ENCODE measurements at places on chromosomes 5 and 9. TPM values are rescaled to one million over a fixed set of nuclear protein-coding genes. Genes with fewer than 3 reads are reported as not detected.

DNA sequence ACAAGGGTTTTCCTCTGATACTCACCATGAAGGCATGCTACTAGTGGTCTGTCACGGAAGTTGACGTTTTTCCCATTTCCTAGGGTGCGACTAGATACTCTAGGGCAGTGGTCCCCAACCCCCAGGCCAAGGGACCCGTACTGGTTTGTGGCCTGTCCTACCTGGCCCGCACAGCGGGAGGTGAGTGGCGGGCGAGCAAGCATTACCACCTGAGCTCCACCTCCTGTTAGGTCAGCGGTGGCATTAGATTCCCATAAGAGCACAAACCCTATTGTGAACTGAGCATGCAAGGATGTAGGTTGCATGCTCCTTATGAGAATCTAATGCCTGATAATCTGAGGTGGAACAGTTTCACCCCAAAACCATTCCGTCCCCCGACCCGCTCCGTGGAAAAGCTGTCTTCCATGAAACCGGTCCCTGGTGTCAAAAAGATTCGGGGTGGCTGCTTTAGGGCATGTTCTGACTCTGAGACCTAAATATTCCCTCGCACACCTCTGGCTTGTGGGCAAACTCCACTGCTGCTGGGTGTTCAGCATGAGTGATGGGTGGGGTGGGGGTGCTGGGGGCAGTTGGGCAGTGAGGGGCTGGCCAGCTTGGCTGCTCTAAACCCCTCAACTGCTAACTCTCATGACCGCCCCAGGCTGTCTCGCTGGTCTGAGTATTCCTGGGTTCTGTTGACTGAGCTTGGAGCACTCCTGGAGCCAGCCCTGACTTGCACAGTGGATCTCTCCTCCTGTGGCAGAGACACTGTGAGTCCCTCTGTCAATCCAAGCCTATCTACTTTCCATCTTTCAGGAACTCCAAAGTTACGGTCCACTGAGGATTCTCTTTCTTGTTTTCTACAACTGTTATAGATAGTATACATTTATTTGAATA lies 78.3 kb upstream of the NEK6 start:
- no peak overlapping the region for H3K27ac ChIP-seq
- H3K27me3 ChIP-seq: peaks cover 3% of the 10 kb centered on the region
- H3K4me3 ChIP-seq: no peak overlapping the region
- no peak for DNase-seq
- H3K36me3 ChIP-seq: no peaks in the 10 kb centered on the region
- H3K4me1 ChIP-seq: peaks cover 2% of the 10 kb centered on the region

DNA sequence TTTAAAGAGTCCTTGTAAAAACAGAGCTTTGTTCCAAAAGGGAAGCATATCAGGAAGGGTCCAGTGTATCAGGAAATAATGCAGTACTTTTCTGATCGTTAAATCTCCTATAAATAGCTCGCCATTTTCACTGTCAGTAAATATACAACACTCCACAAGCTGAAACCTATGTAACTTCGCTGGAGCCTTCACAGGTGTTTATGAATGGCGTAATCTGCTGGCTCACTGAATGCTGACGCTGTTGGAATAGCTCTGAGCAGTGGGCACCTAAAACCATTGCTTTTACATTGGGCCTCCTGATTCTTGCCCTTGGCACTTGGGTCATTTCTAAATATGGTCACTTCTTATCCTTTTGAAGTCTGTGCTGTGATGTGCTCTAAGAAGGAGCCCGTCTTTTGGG lies 4.3 kb downstream of the SHC3 start:
- no peak overlapping the region for H3K4me3 ChIP-seq
- no peak overlapping the region for H3K27ac ChIP-seq
- H3K36me3 ChIP-seq: no peaks in the 10 kb centered on the region
- H3K27me3 ChIP-seq: peaks cover 31% of the 10 kb centered on the region
- H3K4me1 ChIP-seq: no peaks in the 10 kb centered on the region

GRCh38 chr9:21728781-21729180 lies 73.7 kb upstream of the MTAP start:
- H3K4me1 ChIP-seq: no peaks in the 10 kb centered on the region
- H3K27me3 ChIP-seq: peaks cover 2% of the 10 kb centered on the region
- no peak overlapping the region for H3K4me3 ChIP-seq
- no peak for DNase-seq

DNA sequence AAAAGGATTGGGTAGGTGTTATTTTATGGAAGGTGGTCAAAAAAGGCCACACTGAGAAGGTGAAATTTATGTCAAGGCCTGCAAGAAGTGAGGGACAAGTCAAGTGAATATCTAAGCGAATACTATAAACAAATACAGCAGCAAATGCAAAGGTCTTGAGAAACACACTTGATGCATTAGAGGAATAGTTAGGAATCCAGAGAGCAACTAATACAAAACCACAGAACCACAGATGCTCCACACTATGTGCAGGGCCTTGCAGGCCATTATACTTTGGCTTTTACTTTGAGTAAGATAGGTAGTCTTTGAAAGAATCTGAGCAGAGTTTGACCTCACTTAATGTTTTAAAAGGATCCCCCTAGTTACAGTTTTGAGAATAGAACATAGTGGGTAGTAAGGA lies 4.6 kb downstream of the ZNF622 start:
- H3K27ac ChIP-seq: peak overlapping the region; percentile 25
- H3K36me3 ChIP-seq: peaks cover 71% of the 10 kb centered on the region
- no peak for DNase-seq

- no peak overlapping the region for H3K4me3 ChIP-seq
- no peak for DNase-seq
- no peak overlapping the region for H3K27ac ChIP-seq
- peaks cover 3% of the 10 kb centered on the region for H3K27me3 ChIP-seq
- H3K4me1 ChIP-seq: no peaks in the 10 kb centered on the region
These were observed 41.9 kb downstream of the CFAP90 start for GRCh38 chr5:7808998-7809397.

GRCh38 chr5:56412601-56413379 lies 179.7 kb upstream of the ANKRD55 start:
- H3K4me1 ChIP-seq: peaks cover 9% of the 10 kb centered on the region
- H3K36me3 ChIP-seq: no peaks in the 10 kb centered on the region
- no peak for DNase-seq
- H3K27ac ChIP-seq: no peak overlapping the region

DNA sequence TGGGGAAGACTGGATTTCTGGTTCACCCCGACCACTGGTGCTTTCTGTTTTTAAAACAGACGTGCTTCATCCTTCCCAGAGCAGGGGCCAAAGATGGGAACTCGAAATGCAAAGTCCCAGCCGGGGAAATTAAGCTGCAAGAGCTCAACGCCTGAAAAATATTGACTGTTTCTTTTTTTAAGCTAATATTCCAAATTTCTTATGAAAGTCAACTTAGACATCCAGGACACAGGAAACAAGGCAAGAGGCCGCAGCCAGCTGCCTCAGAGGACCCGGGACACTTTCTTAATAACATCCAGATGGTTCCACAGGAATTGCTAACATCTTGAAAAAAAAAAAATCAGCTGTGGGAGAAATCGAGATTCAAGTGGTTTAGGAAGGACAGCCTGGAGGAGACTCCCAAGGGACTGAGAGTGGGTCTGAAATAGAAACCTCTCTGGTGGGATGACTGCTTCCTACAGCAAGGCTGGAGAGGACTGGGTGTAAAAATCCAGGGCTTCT lies 144.9 kb downstream of the FGF1 start:
- H3K36me3 ChIP-seq: no peaks in the 10 kb centered on the region
- DNase-seq: no peak
- peaks cover 2% of the 10 kb centered on the region for H3K27me3 ChIP-seq

DNA sequence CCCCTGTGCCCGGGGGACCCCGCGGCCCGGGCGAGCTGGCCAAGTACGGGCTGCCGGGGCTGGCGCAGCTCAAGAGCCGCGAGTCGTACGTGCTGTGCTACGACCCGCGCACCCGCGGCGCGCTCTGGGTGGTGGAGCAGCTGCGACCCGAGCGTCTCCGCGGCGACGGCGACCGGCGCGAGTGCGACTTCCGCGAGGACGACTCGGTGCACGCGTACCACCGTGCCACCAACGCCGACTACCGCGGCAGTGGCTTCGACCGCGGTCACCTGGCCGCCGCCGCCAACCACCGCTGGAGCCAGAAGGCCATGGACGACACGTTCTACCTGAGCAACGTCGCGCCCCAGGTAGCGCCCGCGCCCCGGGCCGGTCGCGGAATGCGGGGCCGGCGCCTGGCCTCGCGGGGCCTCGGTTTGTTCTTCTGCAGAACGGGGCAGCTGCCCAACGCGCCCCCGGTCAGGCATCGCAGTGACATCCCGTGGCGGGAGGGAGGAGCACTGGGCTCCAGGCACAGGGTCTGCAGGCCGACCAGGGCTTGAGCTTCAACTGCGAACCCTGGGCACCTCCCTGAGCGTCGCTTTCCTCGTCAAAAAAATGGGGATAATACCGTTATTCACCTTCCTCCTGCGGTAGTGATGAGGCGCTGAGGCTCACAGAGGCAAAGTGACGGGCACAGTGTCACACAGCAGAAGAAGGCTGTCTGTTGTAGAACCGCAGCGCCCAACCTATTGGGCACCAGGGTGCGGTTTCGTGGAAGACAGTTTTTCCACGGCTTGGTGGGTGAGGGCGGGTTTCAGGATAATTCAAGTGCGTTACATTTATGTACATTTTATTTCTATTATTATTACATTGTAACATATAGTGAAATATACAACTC lies 777 bp downstream of the ENDOG start:
- peak; percentile 57 for DNase-seq
- H3K27me3 ChIP-seq: no peaks in the 10 kb centered on the region
- peaks cover 14% of the 10 kb centered on the region for H3K36me3 ChIP-seq
- H3K4me3 ChIP-seq: peak overlapping the region; percentile 19
- H3K4me1 ChIP-seq: peaks cover 15% of the 10 kb centered on the region
- peak overlapping the region; percentile 14 for H3K27ac ChIP-seq

- no peaks in the 10 kb centered on the region for H3K27me3 ChIP-seq
- H3K4me1 ChIP-seq: no peaks in the 10 kb centered on the region
- no peak overlapping the region for H3K4me3 ChIP-seq
- no peak for DNase-seq
- H3K27ac ChIP-seq: no peak overlapping the region
- H3K36me3 ChIP-seq: no peaks in the 10 kb centered on the region
These were observed 179.1 kb upstream of the FBXL7 start for GRCh38 chr5:15320871-15321270.

DNA sequence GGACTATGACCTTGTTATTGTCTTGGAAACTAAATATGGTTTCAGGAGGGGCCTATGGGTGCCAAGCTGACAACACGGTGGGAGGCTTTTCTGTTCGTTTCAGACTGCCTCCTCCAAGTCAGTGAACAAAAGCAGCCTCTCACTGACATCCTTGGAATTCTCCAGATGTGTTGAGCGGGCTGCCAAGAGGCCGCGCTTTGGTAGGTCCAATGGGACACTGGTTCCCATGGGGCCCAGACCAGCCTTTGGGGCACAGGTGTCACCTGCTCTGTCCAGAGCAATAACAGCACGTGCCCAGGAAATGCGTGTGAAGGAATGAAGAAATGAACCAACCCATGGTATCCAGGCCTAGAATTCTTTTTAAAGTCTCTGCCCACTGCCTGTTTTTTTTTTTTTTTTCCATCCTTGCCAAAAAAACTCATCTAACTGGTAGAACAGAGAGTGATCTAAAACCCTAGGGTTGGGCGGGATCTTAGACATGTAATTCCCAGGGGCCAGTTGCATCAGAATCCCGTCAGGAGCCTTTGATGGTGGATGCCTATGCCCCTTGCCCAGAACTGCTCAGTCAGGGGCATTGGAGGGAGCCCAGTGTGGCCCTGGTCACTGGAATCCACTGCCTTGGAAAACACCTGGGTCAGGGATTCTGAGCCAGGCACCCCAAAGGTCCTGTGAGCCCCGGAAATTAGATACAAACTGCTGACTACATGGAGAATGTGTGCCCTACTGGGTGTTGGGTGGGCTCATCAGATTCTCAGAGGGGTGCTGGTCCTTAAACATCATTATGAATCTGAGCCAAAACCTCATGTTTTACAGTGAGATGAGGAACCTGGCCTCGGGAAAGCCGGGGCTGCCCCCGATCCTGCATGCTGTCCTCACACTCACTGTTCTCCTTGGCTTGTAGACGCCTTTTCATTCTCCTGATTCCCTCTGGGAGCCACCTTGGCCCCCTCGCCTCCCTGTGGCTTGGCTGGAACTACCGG lies 60.1 kb downstream of the GTF3C4 start:
- no peaks in the 10 kb centered on the region for H3K4me1 ChIP-seq
- no peak for DNase-seq
- H3K27ac ChIP-seq: no peak overlapping the region
- H3K27me3 ChIP-seq: no peaks in the 10 kb centered on the region
- no peaks in the 10 kb centered on the region for H3K36me3 ChIP-seq

The CDK9 gene
- total RNA-seq: 89.3 TPM

The PCDHGB4 gene
- not detected for total RNA-seq

The EGFLAM gene
- not detected for total RNA-seq

The BTNL3 gene
- total RNA-seq: not detected

The FGF10 gene
- not detected for total RNA-seq

The GHR gene
- not detected for total RNA-seq

The GPX8 gene
- not detected for total RNA-seq

The FSTL4 gene
- 0.57 TPM for total RNA-seq

The GPR150 gene
- total RNA-seq: 0.37 TPM

The GPR21 gene
- total RNA-seq: 3.6 TPM

Measured in CD4-positive, CD25-positive, alpha-beta regulatory T cell (primary cell).